ENCODE measurements at places on chromosomes 7 and 10. TPM values are rescaled to one million over a fixed set of nuclear protein-coding genes. Genes with fewer than 3 reads are reported as not detected.

The TFPI2 gene
- 3.2 TPM for total RNA-seq

The HK1 gene
- total RNA-seq, result 165 TPM

The PDK4 gene
- 0.18 TPM for total RNA-seq

The GOLGA7B gene
- total RNA-seq, result 0.32 TPM

The SH2B2 gene
- total RNA-seq, result 2.3 TPM

The BTRC gene
- total RNA-seq, result 19.5 TPM

The KCNIP2 gene
- total RNA-seq, result 0.23 TPM

The WNT8B gene
- 0.11 TPM for total RNA-seq

The GIMAP1 gene
- 2.1 TPM for total RNA-seq

The SORBS1 gene
- 0.38 TPM for total RNA-seq

The CPN1 gene
- not detected for total RNA-seq

The CYP26C1 gene
- 0.13 TPM for total RNA-seq

The PTER gene
- total RNA-seq, result 17.8 TPM

The PTF1A gene
- not detected for total RNA-seq

All from activated T-cell treated with anti-CD3 and anti-CD28 coated beads, Interleukin-2, amount 50 U/mL, for 4 hours (primary cell).